ENCODE measurements at places on chromosomes 11 and 22.

- DNase-seq, result no peak
These were observed 124.4 kb upstream of the RAG2 start for GRCh38 chr11:36722421-36722820.

DNA sequence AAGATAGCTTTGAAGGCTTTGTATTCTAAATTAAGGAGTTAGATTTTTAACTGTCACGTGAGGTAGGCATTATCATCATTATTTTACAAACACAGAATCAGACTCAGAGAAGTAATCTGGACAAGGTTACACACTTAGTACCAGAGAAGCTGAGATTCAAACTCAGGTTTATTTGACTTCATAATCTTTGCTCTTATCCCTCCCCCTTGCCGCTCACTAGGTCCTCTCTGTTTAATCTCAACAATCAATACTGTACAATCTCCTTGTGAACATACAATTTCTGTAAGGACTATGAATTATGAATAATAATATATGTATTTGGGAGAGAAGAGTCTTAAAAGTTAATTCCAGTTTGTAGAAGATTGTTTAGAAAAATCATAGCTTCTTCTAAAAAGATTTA is 5.2 kb upstream of the DNAJB7 start:
- no peak for DNase-seq

DNA sequence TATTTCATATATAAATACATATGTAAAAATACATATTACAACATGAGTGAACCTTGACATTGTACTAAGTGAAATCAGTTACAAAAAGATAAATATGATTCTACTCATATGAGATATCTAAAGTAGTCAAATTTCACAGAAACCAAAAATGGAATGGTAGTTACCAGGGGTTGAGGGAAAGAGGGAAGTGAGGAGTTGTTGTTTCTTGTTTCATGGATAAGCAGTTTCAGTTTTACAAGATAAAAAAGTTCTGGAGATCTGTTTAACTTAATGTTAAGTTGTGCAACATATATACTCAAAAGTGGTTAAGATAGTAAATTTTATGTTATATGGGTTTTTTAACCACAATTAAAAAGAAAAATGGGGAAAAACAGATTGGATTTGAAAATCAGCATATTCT is 107.7 kb downstream of the ELP4 start:
- DNase-seq, result no peak

DNA sequence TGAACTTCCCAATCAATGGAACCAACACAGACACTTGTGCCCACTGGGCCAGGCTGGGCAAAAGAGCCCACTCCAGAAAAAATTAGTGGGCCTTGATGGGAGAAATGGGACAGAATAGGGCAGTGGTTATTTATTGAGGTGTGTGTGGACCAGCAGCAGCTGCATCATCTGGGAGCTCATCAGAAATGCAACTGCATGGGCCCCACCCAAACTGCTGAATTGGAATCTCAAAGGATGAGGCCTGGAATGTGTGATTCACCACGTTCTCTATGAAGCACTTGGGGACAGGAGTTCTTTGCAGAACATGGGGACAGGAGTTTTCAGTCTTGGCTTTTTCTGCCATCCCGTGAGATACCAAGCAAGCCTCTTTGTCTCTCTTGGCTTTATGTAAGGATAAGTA is 255.6 kb upstream of the PLET1 start:
- no peak for DNase-seq

DNA sequence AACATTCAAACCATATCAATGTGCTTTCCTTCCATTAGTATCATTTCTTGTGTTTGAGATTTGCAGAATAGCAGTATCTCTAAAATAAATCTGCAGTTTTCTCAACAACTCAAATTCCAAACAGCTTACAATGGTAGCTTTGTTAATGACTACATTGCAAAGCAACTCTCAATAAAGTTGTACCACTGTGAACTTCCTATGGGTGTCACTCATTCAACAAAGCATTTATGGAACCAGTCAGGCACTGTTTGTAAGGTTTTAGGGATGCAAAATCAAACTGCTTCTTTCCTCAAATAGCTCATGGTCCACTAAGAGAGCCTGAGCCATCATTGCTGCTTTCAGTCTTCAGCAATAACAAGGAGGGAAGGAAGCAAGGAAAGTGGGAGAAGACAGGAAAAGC is 91.0 kb downstream of the CCDC83 start:
- peak; percentile 37 for DNase-seq
